ENCODE measurements at places on chromosomes 5 and 9.
A peak's percentile ranks its signal among the peaks of the same experiment; 100 is the strongest.

DNA sequence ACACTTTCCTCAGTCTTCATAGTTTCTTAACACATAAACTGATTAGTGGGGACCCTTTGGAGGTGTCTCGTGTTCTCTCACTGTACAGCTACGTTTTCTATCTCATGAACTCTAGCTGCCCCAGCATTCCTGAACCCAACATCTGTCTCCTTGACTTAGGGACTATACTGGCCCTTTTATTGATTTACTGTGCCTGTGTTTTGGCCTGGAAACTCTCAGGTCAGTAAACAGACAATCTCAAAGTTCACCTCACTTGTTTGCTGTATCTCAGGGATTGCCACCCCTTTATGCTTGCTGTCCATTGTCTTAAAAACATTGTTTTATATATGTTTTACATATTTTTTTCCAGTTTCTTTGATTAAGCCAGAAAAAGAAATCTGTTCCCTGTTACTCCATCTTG is 222.8 kb downstream of the FAM170A start:
- DNase-seq = no peak

DNA sequence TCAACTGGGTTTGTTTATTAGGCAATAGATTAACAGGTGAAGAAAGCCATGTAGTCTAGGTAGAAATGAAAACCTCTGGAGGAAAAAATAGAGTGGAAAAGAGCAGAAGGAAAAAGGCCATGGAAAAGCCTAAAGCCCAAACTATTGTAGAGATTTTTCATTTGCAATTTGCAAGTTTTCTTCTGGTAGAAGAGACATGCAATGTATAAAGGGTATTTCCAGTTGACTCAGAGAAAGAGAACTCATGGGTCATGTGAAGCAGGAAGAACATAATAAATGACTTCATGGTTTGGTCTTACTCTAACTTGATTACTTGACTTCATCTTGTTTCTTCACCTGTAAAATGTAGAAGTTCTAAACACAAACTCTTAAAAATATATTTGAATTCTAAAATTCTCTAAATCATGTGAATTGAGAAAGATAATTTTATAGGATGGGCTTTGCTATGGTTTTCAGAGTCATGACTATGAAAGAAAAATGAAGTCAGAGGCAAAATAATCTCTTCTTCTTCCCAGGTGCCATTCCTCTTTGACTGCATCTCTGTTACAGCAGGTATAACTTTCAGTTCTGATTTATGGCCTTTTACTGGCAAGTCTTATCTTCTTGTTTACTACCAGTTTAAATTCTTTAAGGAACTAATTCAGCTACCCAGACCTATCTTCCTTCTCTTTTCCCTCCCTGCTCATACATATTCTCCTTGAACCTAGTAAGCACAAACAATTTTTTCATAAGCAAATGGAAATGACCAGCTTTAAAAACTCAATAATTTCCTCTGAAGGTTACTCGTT is 47.7 kb upstream of the TMC1 start:
- no peak for DNase-seq

DNA sequence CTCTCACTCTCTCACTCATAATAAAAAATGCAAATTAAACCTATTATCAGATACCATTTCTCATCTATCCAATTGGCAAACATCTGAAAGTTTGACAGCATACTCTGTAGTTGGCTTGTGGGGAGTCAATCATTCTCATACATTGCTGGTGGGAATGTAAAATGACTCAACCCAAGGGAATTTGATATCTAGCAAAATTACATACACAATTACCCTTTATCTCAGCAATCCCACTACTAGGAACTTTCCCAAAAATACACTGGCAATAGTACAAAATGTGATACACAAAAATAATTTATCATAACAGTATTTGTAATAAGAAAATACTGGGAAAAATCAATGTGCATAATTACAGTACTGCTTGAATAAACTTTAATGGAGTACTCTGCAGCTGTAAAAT is 731.3 kb downstream of the DTWD2 start:
- DNase-seq = no peak

GRCh38 chr5:143314659-143315058 is 88.8 kb downstream of the NR3C1 start:
- DNase-seq = no peak

- DNase-seq = no peak
Observed at GRCh38 chr5:80990971-80991370, 30.8 kb downstream of the RASGRF2 start.

- no peak for DNase-seq
Observed at GRCh38 chr5:23977365-23977764, 470.0 kb downstream of the PRDM9 start.

GRCh38 chr9:34171753-34172535 is 6.9 kb upstream of the UBAP1 start:
- peak; percentile 48 for DNase-seq

GRCh38 chr9:86093788-86094555 is 5.4 kb downstream of the GOLM1 start:
- no peak for DNase-seq

- no peak for DNase-seq
Observed at GRCh38 chr5:72659726-72660125, 152.5 kb upstream of the ZNF366 start.

- DNase-seq = no peak
Observed at GRCh38 chr5:4643960-4644359, 496.2 kb upstream of the ADAMTS16 start.

DNA sequence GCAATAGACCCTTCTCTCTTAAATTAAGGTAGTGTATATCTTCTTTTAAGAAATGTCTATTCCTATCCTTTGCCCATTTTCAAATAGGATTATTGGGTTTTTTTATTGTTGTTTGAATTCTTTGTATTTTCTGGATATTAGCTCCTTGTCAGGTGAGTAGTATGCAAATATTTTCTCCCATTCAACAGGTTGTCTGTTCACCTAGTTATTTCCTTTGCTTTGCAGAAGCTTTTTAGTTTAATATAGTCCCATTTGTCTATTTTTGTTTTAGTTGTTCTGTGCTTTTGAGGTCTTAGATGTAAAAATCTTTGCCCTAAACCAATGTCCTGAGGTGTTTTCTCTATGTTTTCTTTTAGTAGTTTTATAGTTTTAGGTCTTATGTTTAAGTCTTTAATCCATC is 104.7 kb downstream of the CWC27 start:
- DNase-seq = no peak

DNA sequence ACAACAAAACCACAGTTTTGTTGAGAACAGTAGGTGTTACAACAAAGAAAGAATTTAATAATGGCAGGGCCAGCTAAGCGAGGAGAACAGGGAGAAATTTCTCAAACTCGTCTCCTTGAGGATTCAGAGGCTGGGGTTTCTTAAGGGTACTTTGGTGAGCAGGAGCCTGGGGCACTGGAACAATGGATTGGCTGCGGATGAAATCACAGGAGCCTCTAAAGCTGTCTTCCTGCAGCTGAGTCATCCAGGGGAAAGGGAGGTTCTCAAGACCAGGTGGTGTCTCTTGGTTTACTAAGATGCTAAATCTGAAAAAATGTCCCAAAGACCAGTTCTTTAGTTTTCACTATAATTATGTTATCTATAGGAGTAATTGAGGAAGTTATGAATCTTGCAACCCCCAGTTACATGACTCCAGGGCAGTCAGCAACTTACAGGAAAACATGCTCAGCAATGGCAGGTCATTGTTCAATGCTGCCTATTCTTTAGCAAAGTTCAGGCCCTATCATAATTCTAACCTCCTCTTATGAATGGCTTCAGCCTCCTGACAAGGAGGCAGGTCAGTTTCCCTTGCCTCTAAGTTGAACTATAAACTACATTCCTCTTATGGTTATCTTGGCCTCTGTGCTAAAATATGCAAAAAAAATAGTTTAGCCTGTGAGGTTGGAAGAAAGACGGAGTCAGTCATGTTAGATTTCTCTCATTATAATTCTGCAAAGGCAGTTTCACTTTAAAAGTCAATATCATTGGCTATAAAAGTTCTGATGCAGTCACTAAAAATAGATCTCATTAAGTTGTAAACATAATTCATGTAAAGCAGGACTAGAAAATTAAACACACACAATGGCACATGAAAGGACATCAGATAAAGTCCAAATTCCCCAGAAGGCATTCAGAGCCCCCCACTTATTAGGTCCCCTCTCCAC is 63.3 kb upstream of the CKS2 start:
- no peak for DNase-seq

GRCh38 chr5:14143841-14144585 is 871 bp downstream of the TRIO start:
- DNase-seq = peak; percentile 15

DNA sequence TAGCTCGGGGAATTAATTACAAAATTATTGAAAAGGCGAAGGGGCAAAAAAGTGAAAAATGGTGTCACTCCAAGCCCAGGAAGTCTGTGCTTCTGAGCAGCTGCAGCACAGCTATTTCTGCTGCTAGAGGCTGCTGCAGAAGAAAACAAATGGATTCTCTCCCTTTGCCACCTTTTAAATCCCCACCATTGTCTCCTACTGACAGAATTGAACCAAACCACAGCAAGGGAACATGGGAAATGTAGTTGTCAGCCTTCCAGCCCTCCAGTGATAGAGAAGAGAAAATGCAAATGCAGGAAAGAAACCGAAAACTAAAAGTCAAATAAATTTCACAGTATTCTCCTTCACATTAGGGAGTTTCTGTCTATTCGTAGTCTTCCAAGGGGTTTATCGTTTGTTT is 33.4 kb upstream of the CDC42SE2 start:
- DNase-seq = no peak

DNA sequence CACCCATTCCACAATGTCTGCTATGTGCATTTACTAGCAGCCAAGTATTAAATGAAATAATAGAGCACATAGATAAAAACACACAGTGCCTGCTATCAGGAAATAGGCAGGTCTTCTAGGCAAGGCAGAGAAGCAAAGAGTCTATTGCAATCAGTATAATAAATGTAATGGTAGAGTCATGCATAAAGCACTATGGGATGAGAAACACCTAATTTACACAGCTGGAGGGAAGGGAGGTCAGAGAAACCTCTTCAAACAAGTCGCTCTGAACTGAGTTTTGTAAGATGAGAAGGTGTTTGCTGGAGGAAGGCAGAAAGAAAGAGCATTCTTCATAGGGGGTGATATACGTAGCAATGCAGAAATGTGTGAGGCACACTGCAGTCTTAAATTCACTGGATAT is 341.0 kb upstream of the DMAC1 start:
- no peak for DNase-seq

DNA sequence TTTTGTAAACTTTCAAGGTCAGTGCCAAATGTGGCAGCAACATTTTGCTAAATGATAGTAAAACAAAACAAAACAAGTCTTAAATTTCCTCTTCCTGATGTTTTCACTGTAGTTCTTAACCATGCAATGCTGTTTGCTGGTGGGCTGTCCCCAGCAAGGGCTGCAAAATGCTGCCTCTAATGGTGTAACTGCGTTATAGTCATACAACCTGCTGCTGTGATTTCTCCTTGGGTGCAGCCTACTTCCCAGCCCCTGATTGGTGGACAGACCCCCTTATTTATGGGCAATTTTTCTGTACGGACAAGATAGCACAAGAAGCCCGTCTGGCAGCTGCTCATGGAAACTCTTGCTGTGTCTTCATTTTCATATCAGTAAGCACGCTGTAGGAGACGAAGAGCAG is 26.6 kb upstream of the PIP5K1B start:
- no peak for DNase-seq

DNA sequence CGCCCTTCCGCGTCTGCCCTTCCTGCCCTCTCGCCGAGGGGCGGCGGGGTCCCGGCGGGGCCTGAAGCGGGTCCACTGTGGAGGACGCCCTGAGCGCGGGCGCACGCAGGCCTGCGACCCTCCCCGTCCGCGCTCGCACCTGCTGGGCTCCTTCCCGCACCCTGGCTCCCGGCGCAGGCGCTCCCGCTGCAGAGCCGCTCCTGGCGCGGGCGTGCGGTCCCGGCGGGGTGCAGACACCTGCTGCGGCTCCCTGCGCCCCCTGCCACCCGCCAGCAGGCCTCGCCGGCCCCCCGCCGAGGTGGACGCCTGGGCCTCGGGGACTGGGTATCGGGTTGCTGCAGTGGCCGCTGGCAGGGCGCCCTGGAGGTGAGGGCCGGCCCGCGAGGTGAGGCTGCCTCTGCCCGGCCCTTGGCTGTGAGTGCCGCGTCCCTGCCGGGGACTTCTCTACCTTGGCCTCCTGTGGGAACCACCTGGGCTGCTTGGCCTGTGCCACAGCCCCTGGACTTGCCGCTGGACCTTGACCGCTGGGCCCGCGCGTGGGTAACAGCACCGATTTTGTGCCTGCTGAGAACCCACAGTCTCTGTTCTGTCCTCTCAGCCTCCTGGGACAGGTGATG is 627 bp downstream of the ARRDC1 start:
- no peak for DNase-seq

Data from activated T-helper 1 cell treated with anti-CD3 and anti-CD28 coated beads, Interleukin-12 subunit alpha, Interleukin-12 subunit beta, Interleukin-2, Interleukin-4 antibody, amounts not matched to agents 30 ng/mL and 10 ng/mL and 1 ng/mL, durations not matched to agents 14 hours and 24 hours and 36 hours (primary cell).